Stimulated activated CD8-positive, alpha-beta memory T cell treated with anti-CD3 and anti-CD28 coated beads, Interleukin-15, amount 100 ng/mL, for 4 hours (primary cell): ENCODE measurements at places on chromosomes 1 and 21.

GRCh38 chr1:74010206-74010605 lies 187.8 kb downstream of the LRRIQ3 start:
- no peak for DNase-seq

- no peak for DNase-seq
These were observed 25.2 kb upstream of the LRRC8C start for GRCh38 chr1:89607586-89608318.

- no peak for DNase-seq
These were observed 44.8 kb downstream of the TP73 start for GRCh38 chr1:3697104-3697503.

- DNase-seq, result peak; percentile 78
These were observed at the start of gene ATG4C for GRCh38 chr1:62783736-62784508. Gene ATG4C (plus strand): TSS chr1:62784132. CDS start chr1:62803787, 19,655 bp downstream.

GRCh38 chr1:235809688-235810397 lies 56.9 kb downstream of the LYST start:
- no peak for DNase-seq

DNA sequence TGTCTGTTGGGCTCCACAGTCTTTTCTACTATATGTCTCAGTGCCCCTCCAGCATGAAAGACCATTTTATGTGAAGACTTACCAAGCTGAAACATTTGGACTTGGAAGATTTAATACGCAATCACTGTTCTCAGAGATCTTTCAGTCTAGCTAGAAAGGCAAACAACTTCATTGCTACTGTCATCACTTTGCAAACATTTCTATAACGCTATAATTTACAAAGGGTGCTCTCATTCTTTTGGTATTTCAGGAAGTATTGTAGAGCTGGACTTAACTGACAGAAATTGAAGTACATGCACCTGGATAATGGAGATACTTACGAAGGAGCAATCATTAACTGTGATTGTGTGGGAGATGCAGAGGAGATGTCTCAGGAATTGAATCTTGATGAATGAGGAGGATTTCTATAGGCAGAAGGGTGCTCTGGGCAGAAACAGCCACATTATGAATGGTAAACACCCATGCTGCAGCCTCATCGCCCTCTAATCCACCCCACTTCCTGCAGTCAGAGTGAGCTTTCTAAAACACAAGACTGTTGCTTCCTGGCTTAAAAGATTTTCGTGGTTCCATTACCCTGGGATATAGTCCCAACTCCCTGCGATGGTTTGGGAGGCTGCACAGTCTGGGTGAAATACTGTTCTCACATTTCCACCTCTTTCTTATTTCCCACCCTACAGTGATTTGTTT lies 75.1 kb upstream of the GNG12 start:
- no peak for DNase-seq

DNA sequence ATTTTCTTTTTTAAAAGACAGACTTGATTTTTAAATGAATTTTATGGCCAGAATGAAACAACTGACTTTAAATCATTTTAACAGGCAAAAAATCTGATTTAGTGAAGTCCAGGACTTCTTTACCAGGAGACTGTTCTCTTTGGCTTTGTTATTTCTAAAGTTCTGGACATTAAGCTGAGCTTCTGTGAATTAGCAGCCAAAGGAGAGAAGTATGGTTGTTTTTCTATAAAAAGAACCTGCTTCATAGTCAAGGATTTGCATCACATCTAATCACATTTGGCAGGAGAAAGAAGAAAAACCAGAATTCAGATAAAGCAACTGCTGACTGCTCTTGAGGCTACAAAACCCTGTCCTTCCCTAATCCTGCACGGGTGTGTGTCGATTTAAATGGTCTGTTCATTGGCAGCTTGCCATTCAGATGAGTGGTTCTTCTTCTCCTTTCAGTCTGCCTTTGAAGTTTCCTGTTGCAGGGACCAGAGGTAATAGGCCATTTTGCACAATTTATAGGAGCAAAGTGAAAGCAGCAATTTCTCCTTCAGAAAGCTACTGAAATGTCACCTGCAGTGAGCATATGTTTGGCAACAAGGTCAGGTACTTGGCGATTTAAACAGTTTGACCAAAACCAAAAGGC lies 215.4 kb downstream of the OLFM3 start:
- no peak for DNase-seq

DNA sequence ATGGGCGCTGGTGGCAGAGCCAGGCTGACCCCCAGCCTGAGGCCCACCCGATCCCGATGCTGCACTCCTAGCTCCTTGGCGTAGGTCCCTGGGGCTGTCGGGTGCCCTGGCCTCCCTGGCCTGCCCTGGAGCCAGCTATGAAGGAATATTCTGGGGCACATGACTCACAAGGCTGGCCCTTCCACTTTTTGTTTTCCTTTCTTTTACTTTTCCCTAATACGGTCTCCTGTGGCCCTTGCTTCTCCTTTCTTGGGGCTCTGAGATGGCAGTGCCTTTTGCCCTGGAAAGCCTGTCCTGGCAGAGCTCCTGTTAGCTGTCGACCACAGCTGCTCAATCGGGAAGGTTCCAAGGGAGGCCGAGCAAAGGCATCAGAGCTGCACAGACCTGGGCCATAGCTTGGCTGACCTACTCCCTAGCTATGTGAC lies 22.1 kb downstream of the ARHGEF10L start:
- no peak for DNase-seq

GRCh38 chr1:166884040-166884642 lies 8.1 kb upstream of the TADA1 start:
- DNase-seq, result no peak

GRCh38 chr1:21641967-21642739 lies 27.0 kb downstream of the RAP1GAP start:
- no peak for DNase-seq

DNA sequence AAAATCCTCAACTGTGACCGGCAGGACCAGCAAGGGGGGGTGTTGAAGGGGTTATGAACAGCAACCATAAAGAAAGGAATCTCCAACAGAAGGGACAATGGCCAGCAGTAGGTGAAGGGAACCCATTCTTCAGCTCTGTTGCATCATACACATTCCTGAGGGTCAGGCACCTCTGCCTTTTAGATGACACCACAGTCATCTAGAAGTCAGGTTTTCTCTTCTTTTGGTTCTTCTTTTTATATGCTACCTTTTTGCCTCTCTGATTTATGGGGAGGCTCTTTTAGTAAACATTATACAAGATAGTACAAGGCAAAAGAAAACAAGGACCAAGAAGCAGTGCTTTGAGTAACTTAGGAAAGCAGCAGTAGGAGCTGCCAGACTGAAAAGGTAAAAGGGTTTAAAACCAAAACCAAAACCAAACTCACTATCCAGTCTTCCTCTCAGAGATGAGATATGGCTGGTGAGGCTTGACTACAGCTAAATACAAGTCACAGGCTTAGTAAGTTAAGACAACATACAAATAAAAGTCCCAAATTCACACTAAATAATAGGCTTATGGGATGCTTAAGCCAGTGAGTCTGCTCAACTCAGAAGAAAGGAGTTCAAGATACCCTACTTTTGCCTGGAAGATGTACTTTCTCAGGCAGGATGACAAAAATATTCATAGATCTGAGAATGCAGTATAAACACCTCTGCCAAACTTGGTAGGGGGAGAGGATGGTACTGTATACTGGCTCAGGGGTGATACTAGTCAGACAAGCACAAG lies 4.1 kb downstream of the TEX38 start:
- no peak for DNase-seq
